Kidney (tissue), 22 donors: ENCODE measurements at places on chromosomes 6 and 20. TPM values are rescaled to one million over a fixed set of nuclear protein-coding genes. Genes with fewer than 3 reads are reported as not detected.

Gene ETV7
- total RNA-seq, result 4.6 TPM

Gene ME1
- 3.3 TPM for total RNA-seq

DNA sequence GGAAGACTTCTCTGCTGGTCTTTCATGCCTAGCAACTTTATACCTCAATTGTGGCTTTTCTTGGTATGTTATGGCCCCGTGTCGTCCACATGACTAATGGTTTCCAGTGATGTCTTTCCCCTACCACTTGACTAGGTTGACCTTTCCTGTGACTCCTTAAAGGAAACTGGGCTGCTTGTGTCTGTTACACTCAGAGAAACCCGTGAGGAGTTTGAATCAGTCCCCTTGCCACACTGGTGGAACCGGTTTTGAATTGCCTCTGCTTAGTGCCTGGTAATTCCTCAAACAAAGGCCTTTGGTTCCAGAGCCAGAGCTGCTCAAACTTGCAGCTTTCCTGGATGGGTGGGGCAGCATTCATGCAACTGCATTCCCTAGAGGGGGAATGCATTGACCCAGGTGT, 21.9 kb downstream of the ECT2L start:
- DNase-seq, result peak; percentile 93

DNA sequence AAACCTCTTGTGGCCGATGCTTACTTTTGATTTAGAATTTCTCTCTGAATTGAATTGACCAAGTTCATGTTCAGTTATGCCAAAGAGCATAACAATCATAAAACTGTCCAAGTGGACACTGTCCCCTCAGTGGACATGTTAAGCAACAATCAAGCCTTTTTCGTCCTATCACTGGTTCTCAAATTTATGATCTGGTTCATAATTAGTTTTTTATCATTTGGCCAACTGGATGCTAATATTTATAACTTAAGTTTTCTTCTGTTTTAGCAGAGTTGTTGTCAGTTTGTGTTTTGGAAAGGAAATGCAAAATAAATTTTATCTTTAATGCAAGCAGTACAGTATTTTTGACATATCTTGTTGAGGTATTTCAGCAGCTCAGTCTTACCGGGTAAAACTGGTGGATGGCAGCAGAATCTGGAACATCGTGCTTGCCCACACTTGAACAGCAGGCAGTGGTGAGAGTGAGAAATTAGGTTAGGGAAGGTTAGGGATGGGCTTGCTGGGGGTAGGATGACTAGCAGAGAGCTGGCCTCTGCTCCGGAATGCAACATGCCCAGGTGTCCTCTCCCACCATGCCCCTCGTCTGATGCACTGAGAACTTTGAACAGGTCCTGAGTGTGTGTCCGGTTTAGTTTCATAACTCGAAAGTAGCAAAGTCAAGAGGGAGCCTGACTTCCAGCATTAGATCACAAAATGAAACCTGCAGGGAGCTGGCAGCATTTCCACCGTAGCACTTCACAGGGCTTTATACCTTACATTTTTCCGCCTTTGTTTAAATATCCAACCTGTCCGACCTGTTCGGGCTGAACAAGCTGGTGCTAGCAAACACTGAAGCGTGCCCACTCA, 93.1 kb downstream of the RREB1 start:
- no peak for DNase-seq

DNA sequence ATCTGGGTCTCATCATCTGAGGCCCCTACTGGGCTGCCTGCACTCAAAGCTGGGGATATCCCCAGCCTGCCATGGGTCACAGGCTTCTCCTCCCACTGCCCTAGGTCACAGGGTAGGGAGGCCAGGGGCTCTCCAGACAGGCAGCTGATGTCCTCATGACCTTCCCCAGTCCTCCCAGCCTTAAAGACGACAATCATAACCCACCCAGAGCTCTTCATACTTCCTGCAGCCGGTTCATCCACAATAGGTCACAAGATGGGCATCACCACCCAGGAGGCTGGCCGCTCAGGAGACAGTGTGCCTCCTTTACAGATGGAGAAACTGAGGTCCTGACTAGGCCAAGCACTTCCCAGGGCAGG, 15.2 kb downstream of the TFEB start:
- DNase-seq, result no peak

- no peak for DNase-seq
These were observed 61.7 kb upstream of the MAP3K4 start for GRCh38 chr6:160929831-160930230.

- no peak for DNase-seq
These were observed 43.0 kb upstream of the PBOV1 start for GRCh38 chr6:138261116-138261780.

GRCh38 chr6:36914227-36914794, 28.6 kb downstream of the C6orf89 start:
- DNase-seq, result peak; percentile 29

GRCh38 chr20:32511358-32512046, 73.6 kb downstream of the NOL4L start:
- no peak for DNase-seq

- DNase-seq, result no peak
These were observed 81.8 kb upstream of the SPACA1 start for GRCh38 chr6:87965806-87966205.

GRCh38 chr20:20435453-20435852, 67.5 kb downstream of the INSM1 start:
- no peak for DNase-seq

DNA sequence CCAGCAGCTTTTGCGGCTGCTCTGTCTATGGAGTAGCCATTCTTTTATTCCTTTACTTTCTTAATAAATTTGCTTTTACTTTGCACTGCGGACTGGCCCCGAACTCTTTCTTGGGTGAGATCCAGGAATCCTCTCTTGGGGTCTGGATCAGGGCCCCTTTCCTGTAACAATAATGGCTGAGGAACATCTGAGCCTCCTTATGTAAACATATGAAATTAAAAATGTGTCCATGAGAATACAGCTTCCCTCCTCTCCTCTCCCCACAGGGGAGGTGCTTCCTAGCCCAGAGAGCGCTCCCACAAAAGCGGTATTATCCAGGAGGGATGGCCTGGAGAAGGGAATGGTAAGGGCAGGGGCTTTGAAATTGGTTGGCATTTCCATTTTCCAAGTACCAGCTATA, 81.1 kb downstream of the PSMG4 start:
- no peak for DNase-seq

GRCh38 chr20:3306068-3306467, 67.1 kb upstream of the SLC4A11 start:
- DNase-seq, result no peak
